ENCODE measurements at places on chromosomes 12 and 14. TPM values are rescaled to one million over a fixed set of nuclear protein-coding genes. Genes with fewer than 3 reads are reported as not detected.
A peak's percentile ranks its signal among the peaks of the same experiment; 100 is the strongest.

- DNase-seq = no peak
Observed at GRCh38 chr14:23647619-23648018, 11.5 kb downstream of the DHRS2 start.

- no peak for DNase-seq
Observed at GRCh38 chr14:23131482-23131881, 12.4 kb upstream of the CEBPE start.

The LALBA gene
- not detected for polyA plus RNA-seq

DNA sequence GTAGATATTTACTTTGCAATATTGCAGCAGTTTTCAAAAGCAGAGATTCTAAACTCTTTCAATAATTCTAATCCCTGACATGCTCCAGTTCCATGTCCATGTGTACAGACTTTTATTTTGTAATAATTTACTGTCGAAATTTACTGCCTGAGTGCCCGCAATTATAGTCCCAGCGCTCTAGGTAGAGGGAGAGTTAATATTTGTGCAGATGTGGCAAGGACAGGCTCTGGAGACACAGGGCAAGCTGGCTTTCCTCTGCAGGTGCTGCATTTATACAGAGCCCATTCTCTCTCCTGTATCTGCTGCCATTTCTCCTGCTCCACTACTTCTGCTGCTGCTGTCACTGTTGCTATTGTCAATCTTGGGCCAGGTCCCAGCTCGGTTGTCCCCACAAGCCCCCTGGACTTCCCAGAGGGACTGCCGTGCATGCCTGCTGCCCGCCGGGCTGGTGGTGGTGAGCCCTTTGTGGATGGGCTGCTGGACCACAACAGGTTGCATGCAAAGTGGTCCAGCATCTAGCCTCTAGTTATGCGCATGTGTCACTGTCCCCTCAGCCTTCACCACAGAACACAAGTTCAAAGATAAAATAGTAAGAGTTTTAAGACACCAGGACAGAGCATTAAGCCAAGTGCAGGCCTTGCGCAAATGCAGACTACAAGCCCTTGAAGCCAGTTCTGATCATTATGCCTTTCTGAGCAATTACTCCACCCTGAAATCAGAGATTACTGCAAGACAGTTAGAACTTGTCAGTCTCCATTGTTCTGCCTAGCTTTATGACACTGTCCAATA lies 40.8 kb upstream of the CSRP2 start:
- no peak for DNase-seq

The OVCH1 gene
- polyA plus RNA-seq = not detected

GRCh38 chr12:4434706-4435425 lies 10.7 kb downstream of the FGF6 start:
- DNase-seq = no peak

The DCN gene
- polyA plus RNA-seq = 504 TPM

DNA sequence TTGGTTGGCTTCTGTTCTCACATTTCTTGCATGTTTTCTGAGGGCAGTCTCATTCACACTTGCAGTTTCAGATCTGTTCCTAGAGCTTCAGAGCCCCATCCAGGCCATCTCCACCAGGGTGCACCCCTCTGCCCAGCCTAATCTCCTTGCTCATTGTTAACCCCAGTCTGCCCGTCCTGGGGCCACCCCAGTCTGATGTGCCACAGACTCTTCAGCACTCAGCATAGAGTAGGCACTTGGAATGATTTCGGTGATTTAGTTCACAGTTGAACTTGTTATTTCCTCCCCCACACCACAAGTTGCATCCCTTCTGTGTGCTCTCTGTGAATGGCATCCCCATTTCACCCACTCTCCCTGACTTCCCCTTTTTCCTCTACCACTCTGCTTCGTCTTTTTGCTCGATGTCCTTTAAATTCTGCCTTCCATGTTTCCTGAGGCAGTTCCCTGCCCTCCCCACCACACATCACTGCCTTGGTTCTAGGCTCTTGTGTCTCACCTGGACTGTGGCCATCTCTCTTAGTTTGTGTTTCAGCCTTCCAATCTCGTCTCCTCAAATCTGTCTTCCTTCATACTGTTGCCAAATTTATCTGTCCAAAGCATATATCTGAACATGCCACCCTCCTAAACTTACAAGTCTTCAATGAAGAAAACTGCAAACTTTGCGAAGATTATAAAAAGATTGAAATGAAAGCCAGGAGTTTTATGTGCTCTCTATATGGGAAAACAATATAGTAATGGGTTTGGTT lies 41.5 kb downstream of the ANO6 start:
- DNase-seq = no peak

The APOF gene
- polyA plus RNA-seq = not detected

The OR6C70 gene
- polyA plus RNA-seq = not detected

The INSM2 gene
- not detected for polyA plus RNA-seq

DNA sequence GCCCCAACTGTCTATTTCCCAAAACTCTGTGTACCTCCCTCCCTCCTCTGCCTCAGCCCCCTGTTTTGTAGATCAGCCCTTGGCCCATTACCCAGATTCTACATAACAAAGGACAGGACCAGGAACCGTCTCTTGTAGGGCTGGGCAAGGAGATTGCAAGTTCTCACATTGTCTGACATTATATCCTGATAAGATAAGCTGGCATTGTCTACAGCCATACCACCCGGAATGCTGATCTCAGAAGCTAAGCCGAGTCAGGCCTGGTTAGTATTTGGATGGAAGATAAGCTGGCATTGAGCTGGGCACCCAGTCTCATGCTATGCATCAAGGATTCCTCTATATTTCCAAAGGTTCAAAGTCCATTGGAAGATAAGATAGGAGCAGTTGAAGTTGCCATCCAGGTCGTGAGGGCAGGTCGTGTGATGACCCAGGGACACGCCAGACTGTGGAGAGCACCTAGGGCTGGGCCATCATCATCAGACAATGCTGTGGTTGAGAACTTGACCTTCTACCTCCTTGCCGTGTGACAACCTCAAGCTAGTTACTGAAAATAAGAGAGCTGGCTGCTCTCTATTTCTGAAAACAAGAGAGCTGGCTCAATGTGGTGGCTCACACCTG lies 29.5 kb downstream of the PHETA1 start:
- no peak for DNase-seq

GRCh38 chr14:87196436-87196835 lies 796.5 kb downstream of the GALC start:
- no peak for DNase-seq

- DNase-seq = no peak
Observed at GRCh38 chr14:98684468-98684867, 587.5 kb downstream of the BCL11B start.

GRCh38 chr12:92065018-92065499 lies 80.6 kb downstream of the BTG1 start:
- peak; percentile 53 for DNase-seq

The CSAD gene
- polyA plus RNA-seq = 8.6 TPM

The SLC35F4 gene
- polyA plus RNA-seq = not detected

Data from GM23248 (cell line).